ENCODE measurements at places on chromosomes 3 and 15. TPM values are rescaled to one million over a fixed set of nuclear protein-coding genes. Genes with fewer than 3 reads are reported as not detected.

CCDC33 gene
- not detected for total RNA-seq

HIGD2B gene
- total RNA-seq: not detected

C3orf18 gene
- total RNA-seq: 26.4 TPM

COL6A5 gene
- 1.7 TPM for total RNA-seq

HESX1 gene
- not detected for total RNA-seq

UQCRC1 gene
- 695 TPM for total RNA-seq

TRPM1 gene
- not detected for total RNA-seq

KNG1 gene
- total RNA-seq: not detected

RHCG gene
- total RNA-seq: not detected

HRG gene
- total RNA-seq: not detected

NMB gene
- total RNA-seq: not detected

FMN1 gene
- 21.3 TPM for total RNA-seq

UROC1 gene
- total RNA-seq: not detected

CTXN2 gene
- total RNA-seq: not detected

GRCh38 chr3:174408310-174408709 is 450.8 kb upstream of the NAALADL2 start:
- no peak overlapping the region for H3K27ac ChIP-seq
- no peak overlapping the region for H3K4me3 ChIP-seq
- H3K36me3 ChIP-seq: no peaks in the 10 kb centered on the region
- no peaks in the 10 kb centered on the region for H3K4me1 ChIP-seq

GRCh38 chr3:98460220-98460619 is 2.8 kb upstream of the OR5K1 start:
- H3K36me3 ChIP-seq: no peaks in the 10 kb centered on the region
- H3K4me1 ChIP-seq: no peaks in the 10 kb centered on the region
- H3K27me3 ChIP-seq: no peaks in the 10 kb centered on the region
- no peak overlapping the region for H3K4me3 ChIP-seq
- no peak for DNase-seq
- no peak overlapping the region for H3K27ac ChIP-seq

- DNase-seq: no peak
- H3K27ac ChIP-seq: no peak overlapping the region
- no peaks in the 10 kb centered on the region for H3K36me3 ChIP-seq
These were observed 266.4 kb downstream of the GABRG3 start for GRCh38 chr15:27237319-27237939.

- H3K4me1 ChIP-seq: no peaks in the 10 kb centered on the region
- H3K36me3 ChIP-seq: no peaks in the 10 kb centered on the region
- H3K27ac ChIP-seq: no peak overlapping the region
- no peaks in the 10 kb centered on the region for H3K27me3 ChIP-seq
- no peak overlapping the region for H3K4me3 ChIP-seq
These were observed 197.3 kb downstream of the FHIT start for GRCh38 chr3:61053781-61054496.

- DNase-seq: no peak
- peak overlapping the region; percentile 47 for H3K27ac ChIP-seq
- no peak overlapping the region for H3K4me3 ChIP-seq
- H3K36me3 ChIP-seq: no peaks in the 10 kb centered on the region
These were observed 93.2 kb downstream of the FILIP1L start for GRCh38 chr3:100020876-100021644.

DNA sequence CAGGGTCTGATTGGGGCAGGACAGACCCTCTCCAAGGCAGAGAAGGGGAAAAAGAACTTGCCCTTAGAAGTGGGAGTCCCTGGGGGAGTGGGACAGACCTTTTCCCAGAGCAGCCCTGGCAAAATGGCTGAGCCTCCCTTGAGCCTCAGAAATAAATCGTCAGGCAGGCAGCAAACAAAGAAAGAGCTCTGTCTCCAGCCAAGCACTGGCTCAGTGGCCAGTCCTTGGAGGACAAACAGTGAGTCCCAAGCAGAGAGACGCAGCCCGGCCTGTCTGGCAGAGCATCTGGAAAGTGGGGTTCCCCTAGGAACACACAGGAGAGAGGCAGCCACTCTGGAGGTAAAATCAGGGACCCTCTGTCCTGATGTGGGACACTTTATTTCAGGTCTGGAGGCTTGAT is 1.8 kb downstream of the SLC6A1 start:
- no peak overlapping the region for H3K4me3 ChIP-seq
- H3K27ac ChIP-seq: no peak overlapping the region
- no peaks in the 10 kb centered on the region for H3K4me1 ChIP-seq
- H3K27me3 ChIP-seq: peaks cover 12% of the 10 kb centered on the region

GRCh38 chr3:130795396-130795795 is 48.8 kb upstream of the PIK3R4 start:
- no peaks in the 10 kb centered on the region for H3K36me3 ChIP-seq
- no peaks in the 10 kb centered on the region for H3K4me1 ChIP-seq
- no peak overlapping the region for H3K27ac ChIP-seq
- no peak for DNase-seq
- no peak overlapping the region for H3K4me3 ChIP-seq
- no peaks in the 10 kb centered on the region for H3K27me3 ChIP-seq

DNA sequence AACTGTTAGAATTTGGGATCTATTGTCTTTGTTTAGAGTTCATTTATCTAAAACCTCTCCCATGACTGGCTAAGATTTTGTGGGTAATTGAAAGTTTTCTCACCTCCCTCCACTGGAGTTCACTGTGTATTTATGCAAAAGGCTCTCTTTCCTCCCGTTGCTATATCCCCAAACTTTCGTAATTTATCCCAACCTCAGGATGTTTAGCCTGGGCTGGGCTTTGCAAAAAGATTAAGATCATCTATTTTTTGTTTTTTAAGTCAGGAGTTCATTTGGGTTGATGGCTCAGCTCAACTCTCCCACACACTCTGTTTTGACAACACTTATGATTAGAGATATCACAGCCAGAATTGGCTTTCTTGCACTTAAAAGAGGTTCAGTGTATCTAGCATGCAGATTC is 27.0 kb downstream of the SUCNR1 start:
- no peak overlapping the region for H3K27ac ChIP-seq
- H3K36me3 ChIP-seq: no peaks in the 10 kb centered on the region
- H3K27me3 ChIP-seq: no peaks in the 10 kb centered on the region
- H3K4me1 ChIP-seq: no peaks in the 10 kb centered on the region

GRCh38 chr3:9864200-9864927 is 15.7 kb downstream of the CIDEC start:
- H3K36me3 ChIP-seq: no peaks in the 10 kb centered on the region
- no peak overlapping the region for H3K27ac ChIP-seq

GRCh38 chr3:194982472-194982871 is 288.5 kb downstream of the XXYLT1 start:
- H3K27me3 ChIP-seq: no peaks in the 10 kb centered on the region
- no peak for DNase-seq
- H3K27ac ChIP-seq: no peak overlapping the region
- no peak overlapping the region for H3K4me3 ChIP-seq
- no peaks in the 10 kb centered on the region for H3K36me3 ChIP-seq

DNA sequence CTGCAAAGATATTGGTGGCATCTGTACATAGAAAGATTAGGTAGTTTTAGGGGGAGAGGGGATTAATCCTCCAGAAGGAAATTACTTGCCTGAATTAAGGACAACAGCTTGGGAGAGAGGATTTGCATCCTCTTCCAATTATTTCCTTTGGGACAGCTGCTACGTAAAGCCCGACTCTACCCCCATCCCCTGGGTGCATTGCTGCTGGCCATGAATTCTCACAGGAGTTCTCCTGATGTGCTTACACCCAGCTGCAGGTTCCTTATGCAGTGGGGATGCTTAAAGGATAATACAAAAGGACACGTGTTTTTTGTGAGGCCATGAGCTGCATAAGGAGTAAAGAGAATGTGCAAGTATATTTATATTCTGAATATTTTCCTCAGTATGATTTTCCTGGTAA is 132.3 kb downstream of the VPS8 start:
- no peaks in the 10 kb centered on the region for H3K4me1 ChIP-seq
- DNase-seq: no peak
- no peak overlapping the region for H3K4me3 ChIP-seq
- H3K27ac ChIP-seq: no peak overlapping the region

GRCh38 chr3:172388412-172389078 is 59.7 kb downstream of the GHSR start:
- no peaks in the 10 kb centered on the region for H3K36me3 ChIP-seq
- H3K4me1 ChIP-seq: no peaks in the 10 kb centered on the region
- DNase-seq: no peak
- H3K4me3 ChIP-seq: no peak overlapping the region
- no peak overlapping the region for H3K27ac ChIP-seq

DNA sequence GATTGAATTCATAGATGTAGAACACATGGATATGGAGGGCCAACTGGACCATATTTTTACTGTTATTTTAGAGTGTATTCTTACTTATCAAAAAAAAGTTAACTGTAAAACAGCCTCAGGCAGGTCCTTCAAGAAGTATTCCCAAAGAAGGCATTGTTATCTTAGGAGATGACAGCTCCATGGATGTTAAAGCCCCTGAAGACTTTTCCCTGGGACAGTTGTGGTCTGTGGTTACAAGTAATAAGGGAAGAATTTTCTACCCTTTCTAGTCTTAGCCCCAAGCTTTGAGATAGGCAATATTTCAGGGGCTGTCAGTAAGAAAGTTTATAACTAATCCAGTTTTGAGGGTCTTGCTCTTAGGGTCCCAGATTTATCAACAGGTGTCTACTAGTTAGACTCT is 62.5 kb downstream of the LRRC49 start:
- H3K36me3 ChIP-seq: no peaks in the 10 kb centered on the region
- H3K27me3 ChIP-seq: no peaks in the 10 kb centered on the region
- no peak for DNase-seq
- no peak overlapping the region for H3K27ac ChIP-seq
- no peak overlapping the region for H3K4me3 ChIP-seq

DNA sequence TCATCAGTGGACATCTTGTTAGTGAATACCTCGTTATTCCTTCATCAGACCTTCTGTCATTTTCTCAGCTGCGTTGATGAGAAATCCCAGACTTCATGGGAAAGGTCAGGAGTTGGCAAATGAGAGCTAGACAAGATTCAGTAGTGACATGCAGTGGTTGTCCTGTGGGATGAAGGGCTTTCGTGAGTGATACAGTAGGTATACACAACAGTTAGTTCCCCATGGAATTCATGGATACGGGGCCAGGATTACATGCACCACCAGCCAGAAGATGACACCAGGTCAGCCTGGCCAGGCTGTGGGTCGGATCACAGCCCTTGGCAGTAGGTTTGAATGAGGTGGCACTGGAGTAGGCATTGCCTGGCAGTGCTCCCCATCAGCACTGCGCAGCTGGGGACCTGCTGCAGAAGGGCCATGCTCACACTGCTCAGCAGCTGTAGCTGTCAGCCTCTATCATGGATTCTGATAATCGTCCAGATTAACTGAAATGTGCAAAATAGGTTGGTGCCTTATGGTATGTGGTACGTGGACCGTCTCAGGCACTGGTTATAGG is 150.1 kb downstream of the SLCO3A1 start:
- H3K4me3 ChIP-seq: no peak overlapping the region
- H3K36me3 ChIP-seq: no peaks in the 10 kb centered on the region
- no peaks in the 10 kb centered on the region for H3K27me3 ChIP-seq
- no peak for DNase-seq
- H3K27ac ChIP-seq: no peak overlapping the region

DNA sequence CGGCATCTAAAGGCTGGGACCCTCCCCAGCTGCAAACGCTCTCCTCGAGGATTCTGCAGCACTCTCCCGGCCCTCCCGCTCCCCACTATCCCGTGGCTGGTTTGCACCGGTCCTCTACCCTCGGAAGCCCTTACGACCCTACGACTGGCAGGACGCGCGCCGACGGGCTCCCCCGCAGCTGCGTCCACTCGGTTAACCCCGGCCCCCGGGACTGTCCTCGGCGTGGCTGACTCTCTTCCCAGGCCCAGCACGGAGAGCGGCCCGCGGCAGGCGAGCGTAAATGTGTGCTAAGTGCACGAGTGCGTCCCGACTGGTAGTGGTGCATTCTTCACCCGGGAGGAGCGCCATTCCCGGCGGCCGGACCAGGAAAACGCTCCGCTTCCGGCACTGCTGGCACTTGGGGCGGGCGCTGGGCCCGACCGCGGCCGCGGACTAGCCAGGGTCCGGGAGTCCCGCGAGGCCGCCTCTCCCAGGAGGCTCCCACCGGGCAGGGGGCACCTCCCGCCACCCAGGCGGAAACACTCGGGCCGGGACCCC is 508 bp downstream of the GORASP1 start:
- H3K4me3 ChIP-seq: peak overlapping the region; percentile 81
- H3K27me3 ChIP-seq: no peaks in the 10 kb centered on the region
- H3K27ac ChIP-seq: peak overlapping the region; percentile 97
- H3K36me3 ChIP-seq: no peaks in the 10 kb centered on the region
- H3K4me1 ChIP-seq: peaks cover 35% of the 10 kb centered on the region

DNA sequence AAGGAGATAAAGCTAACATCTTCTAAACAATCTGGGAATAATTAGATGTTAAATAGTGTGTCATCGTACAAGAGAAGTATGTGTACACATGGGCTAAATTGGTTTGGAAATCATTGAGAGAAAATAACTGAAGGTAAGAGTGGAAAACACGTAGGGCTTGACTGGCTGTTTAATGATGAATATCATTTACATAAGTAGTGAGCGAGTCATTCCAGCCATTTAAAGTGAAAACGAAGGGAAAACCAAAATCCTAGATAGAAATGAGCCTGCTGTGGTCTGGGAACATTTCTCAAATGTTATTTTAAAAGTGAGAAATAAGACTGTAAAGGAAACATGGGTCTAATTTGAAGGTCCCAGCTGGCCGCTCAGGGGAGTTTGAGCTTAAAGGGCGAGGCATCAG is 41.9 kb upstream of the KCNMB2 start:
- no peak overlapping the region for H3K27ac ChIP-seq
- H3K4me1 ChIP-seq: no peaks in the 10 kb centered on the region
- H3K4me3 ChIP-seq: no peak overlapping the region
- DNase-seq: no peak

DNA sequence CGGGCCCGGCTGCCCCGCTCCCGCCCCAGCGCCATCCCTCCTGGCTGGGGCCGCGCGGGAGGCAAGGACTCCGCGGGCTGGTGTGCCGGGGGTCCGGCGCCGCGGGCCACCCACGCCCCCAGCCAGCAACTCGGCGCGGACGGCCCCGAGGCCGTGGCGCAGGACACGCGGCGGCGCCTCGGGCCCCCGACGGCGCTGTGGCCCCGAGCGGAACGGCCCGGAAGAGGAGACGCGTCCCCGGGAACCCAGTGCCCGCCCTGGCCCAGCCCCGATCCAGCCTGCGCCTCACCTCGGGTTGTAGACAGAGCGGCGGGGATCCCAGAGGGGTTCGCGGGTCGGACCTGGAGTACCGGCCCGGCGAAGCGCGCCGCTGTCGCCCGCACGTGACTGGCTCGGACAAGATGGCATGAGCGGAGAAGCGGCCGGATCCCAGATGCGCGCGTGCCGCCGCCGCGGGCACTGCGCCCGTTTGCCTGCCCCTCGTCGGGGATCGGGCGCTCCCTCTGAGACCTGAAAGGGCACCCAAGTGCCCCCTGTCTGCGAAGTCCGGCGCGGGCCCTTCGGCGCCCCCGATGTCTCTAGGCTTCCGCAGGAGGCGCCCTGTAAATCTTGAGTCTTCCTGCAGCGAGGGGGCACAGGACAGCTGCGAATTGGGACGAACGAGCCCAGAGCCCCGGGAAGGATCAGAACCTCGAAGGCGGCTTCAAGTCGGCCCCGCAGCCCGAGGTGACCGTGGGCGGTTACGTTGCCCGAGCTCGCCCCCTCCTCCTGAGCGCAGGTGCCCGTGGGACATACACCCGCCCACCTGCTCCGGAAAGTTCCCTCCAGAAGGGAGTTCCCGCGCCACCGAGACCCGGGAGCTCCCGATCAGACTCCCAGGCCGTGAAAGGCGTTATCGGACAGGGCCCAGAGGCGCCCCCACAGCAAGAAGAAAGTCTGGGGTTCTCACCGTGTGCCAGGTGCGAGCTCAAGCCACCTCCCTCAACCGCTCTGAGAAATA is 598 bp upstream of the SFMBT1 start:
- peak overlapping the region; percentile 96 for H3K4me3 ChIP-seq
- no peaks in the 10 kb centered on the region for H3K36me3 ChIP-seq
- no peaks in the 10 kb centered on the region for H3K27me3 ChIP-seq
- H3K4me1 ChIP-seq: peaks cover 3% of the 10 kb centered on the region

Measured in Peyer's patch (tissue), 4 donors.